Left lung (tissue), 14 donors: ENCODE measurements at places on chromosomes 11 and 22.

DNA sequence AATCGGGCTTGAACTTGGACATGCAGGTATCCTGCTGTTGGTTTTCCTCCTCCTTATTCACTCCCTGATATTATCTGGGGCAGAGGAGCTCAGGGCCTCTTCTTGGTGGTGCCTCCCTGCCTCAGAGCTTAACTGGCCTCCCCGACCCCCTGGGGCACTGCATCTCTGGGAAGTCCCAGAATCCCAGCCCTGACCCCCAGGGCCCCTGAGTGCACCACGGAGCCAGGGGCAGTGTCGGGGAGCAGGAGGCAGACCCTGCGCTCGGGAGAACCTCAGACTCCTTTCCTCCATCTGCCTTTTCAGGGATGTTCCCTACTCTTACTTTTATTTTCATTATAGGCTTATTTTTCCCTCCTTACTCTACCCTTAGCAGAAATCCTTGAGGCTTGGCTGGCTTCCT is 537.0 kb downstream of the BRD1 start:
- no peak for DNase-seq

DNA sequence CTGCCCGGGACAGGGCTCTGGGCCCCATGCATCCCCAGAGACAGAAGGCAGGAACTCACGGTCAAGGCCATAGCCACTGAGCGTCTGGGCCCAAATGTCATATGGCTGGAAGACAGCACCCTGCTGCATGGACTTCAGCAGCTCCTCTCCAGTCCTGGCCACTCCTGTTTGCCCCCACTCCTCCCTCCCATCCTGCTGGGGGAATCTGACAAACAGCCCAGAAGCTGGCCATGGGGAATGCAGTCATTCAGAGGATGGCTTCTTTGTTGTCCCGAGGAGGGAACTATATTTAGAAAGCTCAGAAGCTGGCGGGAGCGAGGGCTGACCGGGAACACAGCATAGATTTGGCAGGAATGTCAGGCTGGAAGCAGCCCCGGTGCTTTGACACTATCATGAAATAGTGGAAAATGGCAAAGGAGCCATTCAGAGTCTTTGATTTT is 35.0 kb downstream of the DKK3 start:
- peak; percentile 77 for DNase-seq

- DNase-seq = no peak
These were observed 1003.2 kb downstream of the NTM start for GRCh38 chr11:132373405-132374143.

GRCh38 chr11:71184421-71185210 is 67.8 kb downstream of the SHANK2 start:
- DNase-seq = no peak

GRCh38 chr11:76728227-76728626 is 54.9 kb upstream of the TSKU start:
- no peak for DNase-seq

DNA sequence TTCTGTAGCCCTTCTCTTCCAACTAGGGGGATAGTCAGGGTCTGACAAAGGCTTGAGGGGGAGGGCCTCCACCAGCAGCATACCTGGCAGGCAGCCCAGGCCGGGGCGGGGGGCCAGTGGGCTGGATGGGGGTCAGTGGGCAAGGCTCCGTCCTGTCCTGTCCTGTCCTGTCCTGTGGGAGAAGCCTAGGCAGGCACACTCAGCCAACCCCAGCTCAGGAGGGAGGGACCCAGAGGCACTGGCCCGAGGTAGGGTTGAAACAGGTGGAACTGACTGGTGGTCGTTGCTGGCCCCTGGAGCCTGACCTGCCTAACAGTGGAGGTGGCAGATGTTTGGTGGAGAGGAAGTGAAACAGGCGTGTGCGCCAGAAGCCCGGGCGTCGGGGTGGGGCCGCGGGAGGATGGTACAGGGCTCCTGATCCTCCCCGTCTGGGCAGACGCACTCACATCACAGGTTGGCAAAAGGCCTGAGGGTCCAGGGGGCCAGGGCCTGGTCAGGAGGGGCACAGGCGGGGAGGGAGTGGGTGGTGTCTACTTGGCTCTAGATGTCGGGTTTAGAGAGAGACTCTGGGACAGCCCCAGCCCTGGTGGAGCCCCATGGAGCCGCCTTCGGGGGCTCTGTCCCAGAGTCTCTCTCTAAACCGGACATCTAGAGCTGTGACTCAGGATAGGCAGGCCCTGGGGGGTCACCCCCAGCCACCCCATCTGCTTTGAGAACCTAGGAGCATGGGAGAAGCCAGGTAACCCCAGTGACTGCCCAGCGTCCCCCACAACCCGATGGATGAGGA is 32.5 kb upstream of the GRAMD4 start:
- DNase-seq = peak; percentile 85

GRCh38 chr11:61908730-61909316 is 8.5 kb downstream of the RAB3IL1 start:
- DNase-seq = peak; percentile 76

- no peak for DNase-seq
These were observed 36.0 kb downstream of the DDIAS start for GRCh38 chr11:82937554-82937953.

DNA sequence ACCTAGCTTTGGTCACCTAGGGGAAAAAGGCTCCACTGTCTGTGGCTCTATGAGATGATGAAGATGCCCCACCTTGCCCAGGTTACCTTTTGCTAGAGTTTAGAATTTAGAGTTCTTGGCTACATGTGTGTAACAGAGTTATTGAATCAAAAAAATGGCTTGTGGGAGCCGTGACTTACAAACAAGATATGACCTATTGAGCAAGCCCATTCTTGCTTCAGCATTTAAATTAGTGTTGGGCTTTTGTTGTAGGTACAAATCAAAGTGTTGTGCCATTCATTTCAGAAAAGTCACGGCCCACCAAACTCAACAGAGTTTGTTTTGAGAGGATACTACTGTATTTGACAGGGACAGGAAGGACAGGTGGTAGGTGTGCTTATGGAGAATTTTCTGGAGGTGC is 768.8 kb downstream of the NTM start:
- no peak for DNase-seq

- DNase-seq = no peak
These were observed 2.2 kb downstream of the PLA2G3 start for GRCh38 chr22:31138126-31138525.

- no peak for DNase-seq
These were observed 313.3 kb downstream of the NTM start for GRCh38 chr11:131683666-131684065.

DNA sequence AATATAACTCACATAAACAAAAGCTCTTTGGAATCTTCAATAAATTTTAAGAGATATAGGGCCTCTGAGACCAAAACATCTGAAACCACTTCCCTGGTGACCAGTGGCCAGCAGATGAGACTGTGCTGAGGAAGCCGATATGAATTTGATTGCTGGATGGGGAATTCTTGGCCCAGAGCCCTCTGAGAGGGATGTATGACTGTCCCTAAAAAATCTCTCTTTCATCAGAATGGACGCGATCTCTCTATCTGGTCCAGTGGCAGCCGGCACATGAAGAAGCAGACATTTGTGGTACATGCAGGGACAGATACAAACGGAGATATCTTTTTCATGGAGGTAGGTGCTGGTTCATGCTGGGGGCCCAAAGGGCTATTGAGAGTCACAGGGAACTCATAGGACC is 37.5 kb downstream of the MYBPC3 start:
- no peak for DNase-seq

- no peak for DNase-seq
These were observed 69.7 kb downstream of the ETS1 start for GRCh38 chr11:128517451-128518230.

DNA sequence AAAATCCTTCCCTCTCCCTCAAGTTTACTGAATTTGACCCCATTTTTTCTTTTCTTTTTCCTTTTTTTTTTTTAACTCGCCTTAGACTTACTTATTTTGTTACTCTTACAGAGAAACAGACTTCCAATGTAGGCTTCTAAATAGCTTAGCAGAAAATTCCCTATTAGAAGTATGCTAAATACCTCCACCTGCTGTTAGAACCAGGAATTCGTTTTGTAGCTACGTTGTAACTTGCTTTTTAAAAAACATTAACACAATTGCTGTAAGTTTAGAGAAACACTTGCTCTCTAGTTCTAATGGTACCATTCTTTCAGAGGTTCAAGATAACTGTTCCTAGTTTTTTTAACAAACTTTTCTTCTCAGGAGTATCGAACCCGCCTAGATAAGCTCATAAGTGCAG is 324.2 kb downstream of the DCDC1 start:
- no peak for DNase-seq

GRCh38 chr11:86360775-86361395 is 13.8 kb upstream of the CCDC81 start:
- no peak for DNase-seq

DNA sequence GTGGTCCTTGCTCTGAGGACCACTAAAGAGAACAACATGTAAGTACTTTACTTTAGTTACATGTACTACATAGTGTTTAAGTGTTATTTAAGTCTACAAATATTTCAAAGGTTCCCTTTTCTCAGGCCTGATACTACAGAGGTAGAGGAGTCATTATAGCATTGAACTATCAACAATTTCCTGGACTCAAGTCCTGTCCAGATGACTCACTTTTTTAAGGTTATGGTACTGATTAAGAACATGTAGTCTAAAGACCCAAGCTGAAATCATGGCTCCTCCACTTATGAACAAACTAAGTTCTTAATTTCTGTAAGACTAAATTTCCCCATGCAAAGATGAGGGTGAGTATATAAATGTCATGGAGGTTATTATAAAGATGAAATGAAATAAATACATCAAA is 74.7 kb downstream of the NARS2 start:
- DNase-seq = no peak

DNA sequence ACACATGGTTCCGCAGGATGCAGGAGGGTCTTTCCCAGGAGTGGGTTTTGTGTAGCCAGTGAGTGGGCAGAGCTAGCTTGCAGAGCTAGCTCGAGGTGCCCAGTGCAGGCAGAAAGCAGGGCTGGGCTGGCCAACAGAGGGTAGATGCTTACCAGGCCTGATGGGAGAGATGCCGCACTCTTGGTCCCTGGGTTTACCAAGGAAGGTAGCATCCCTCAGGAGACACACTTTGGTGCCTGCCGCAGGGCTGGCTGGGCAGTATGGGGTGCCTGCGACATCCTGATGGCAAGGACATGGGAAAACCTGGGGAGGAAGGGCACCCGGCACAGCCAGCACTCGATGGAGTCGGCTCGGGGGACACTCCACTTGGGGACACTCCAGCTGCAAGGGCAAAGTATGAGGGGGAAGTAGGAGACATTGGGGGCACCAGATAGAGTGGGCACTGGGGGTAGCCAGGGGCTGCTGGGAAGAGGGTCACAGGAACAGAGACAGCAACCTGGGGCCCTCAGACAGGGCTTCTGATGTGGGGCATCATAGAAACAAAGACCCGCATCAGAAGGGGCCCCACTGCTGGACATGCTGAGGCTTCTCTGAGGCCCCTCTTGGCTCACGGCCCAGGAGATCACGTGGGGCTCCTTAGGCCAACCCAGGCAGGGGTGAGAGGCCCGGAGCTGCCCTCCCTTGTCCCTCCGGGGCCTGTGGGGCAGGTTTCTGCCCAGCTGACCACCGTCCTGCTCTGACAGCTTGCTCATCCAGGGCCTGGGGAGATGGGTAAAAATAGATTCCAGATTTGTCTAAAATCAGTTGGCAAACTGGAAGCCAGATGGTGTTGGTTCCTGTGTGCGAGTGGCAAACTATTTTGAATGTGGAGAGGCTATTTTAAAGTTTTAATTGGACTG is 89.8 kb downstream of the MORC2 start:
- no peak for DNase-seq

DNA sequence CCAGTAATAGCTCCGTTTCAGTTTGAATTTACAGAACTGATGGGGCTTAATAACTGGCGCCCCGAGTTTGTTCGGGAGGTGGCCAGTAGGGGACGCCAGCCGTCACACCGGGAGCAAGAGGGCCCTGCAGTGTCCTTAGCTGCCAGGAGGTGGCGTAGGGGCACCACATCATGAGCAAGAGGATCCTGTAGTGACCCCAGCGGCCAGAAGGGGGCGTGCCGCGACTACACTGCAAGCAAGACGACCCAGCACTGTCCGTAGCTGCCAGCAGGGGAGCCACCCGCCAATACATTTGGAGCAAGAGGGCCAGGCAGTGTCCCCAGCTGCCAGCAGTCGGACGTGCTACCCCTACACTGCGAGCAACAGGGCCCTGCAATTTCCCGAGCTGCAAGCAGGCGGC is 663.7 kb upstream of the B3GAT1 start:
- DNase-seq = no peak

GRCh38 chr11:110786226-110786902 is 74.1 kb upstream of the ARHGAP20 start:
- no peak for DNase-seq

DNA sequence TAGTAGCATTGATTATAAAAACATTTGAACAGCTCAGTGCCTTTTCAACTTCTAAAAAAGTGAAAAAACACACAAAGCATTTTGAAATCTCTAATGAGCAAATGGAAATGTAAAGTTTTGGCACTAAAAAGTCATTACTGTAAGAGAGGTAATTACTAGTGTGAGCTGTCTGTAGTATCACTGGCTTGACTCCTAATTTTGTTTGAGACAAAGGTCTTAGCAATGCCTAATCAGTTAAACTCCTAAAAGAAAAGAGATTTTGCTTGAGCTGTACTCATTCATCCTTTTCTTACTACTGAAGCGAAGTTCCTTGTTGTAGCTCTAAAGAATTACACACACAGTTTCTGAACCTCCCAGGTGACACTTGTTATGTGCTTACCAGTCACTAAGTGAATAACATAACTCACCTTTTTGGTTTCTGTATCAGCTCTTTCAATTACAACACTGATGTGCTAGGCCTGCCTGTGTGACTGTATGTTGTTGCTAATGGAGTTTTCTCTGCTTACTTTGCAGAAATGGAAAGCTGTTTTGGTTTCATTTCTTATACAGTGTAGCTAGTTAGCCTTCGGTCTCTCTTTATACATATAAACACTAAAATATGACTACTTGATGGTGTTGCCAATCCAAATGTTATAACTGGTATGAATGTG is 924.4 kb upstream of the TENM4 start:
- no peak for DNase-seq

DNA sequence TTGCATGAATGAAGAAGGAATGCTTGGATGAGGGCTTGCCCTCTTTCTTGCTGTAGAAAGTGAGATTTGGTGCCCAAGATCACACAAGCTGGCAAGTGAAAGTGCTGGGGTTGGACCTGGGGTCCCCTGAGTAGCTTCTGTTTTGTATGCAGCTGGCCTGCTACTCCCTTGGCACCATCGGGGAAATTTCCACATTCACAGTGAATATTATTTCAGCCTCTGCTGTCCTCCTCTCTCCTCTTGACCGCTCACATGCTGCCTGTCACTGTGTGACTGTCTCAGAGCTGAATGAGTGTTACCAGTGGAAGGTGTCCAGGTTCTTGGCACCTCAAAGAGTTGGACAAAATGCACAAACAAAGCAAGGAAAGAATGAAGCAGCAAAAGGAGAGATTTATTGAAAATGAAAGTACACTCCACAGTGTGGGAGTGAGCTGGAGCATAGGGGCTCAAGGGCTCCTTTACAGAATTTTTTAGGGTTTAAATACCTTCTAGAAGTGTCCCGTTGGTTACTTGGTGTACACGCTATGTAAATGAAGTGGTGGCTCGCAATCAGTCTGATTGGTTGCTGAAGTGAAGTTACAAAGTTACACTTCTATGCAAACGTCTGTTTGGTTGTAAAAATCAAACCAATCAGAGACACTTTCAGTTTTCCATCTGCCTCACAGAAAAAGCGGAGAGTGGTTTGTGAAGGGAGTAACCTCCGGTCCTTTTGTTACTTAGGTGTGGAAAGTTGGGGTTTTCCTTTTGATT is 87.4 kb downstream of the DEPDC5 start:
- DNase-seq = no peak

GRCh38 chr11:28110821-28111200 is 2.6 kb downstream of the METTL15 start:
- DNase-seq = no peak
